ENCODE measurements at places on chromosomes 1 and 21. TPM values are rescaled to one million over a fixed set of nuclear protein-coding genes. Genes with fewer than 3 reads are reported as not detected.
A peak's percentile ranks its signal among the peaks of the same experiment; 100 is the strongest.

DNA sequence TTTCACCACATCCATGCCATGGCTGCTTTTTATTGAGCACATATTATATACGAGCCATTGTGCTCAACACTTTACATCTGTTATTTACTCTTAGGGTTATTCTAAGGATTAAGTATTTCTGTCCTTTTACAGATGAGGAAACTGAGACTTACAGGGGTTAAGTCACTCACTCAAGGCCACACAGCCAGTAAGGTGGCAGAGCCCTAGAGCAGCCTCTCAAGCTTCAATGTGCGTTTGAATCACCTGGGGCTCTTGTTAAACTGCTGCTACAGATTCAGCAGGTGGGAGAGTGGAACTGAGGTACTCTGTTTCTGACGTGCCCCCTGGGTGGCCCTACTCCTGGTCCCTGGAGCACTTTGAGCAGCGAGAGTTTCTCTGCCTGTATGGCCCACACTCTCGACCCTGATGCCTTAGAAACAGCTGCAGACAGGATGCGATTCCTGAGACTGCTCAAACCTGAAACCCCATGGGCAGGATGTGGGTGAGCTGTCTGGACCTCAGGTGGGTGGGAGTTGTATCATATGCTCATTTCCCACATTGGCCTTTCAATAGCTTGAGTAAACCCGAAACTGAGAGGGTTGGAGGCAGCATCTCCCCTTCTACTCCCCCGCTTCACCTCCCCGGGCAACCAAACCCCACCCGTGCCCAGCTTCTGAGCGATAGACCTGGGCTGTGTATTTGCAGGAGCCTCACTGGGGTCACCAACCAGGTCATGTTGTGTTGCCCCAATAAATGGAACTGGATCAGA is 59.3 kb downstream of the MAN1C1 start:
- H3K4me1 ChIP-seq = peaks cover 89% of the 10 kb centered on the region
- no peaks in the 10 kb centered on the region for H3K36me3 ChIP-seq
- peak; percentile 86 for DNase-seq
- H3K27ac ChIP-seq = peak overlapping the region; percentile 67
- H3K27me3 ChIP-seq = no peaks in the 10 kb centered on the region

The RGS8 gene
- not detected for total RNA-seq

DNA sequence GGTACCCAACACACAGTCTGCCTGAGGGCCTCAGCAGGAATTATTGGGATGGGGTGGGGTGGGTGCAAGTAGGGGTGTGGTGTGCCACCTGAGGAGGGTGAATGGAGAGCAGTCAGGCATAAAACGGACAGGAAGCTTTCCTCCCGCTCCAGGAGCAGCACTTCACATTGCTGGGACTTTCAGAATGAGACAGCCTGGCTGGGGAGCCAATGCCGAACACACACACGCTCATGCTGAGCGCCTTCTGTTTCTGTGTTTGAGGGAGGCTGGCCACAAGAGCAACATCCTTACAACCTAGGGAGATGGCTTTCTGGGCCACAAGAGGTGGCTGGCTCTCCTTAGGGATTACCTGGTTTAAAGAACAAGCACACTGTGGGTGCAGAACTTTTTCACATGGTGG is 98.0 kb downstream of the LAMC2 start:
- H3K36me3 ChIP-seq = no peaks in the 10 kb centered on the region
- H3K27me3 ChIP-seq = no peaks in the 10 kb centered on the region
- H3K27ac ChIP-seq = no peak overlapping the region
- H3K4me1 ChIP-seq = no peaks in the 10 kb centered on the region

The LPAR3 gene
- total RNA-seq = 0.29 TPM

- no peaks in the 10 kb centered on the region for H3K27me3 ChIP-seq
- no peaks in the 10 kb centered on the region for H3K36me3 ChIP-seq
- no peak overlapping the region for H3K4me3 ChIP-seq
- H3K27ac ChIP-seq = no peak overlapping the region
These were observed 1383.1 kb upstream of the ADGRL2 start for GRCh38 chr1:80417671-80418070.
